ENCODE measurements at places on chromosomes 5 and 9.

DNA sequence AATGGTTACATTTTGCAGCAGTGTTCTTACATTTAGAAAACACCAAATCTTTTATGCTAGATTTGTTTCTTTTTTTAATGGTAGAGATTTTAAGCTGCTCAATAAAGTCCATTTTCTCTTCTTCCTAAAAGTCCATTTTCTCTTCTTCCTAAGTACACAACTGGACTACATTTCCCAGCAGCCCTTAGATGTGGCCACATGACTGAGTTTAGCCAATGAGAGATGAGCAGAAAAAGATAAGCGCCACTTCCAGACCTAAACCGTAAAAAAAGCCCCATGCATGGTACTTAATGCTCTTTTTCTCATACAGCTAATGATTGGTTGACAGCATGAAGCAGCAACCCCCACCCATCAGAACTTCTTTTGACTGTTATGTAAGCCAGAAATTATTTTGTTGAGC lies 206.7 kb downstream of the FAM114A2 start:
- DNase-seq: no peak

DNA sequence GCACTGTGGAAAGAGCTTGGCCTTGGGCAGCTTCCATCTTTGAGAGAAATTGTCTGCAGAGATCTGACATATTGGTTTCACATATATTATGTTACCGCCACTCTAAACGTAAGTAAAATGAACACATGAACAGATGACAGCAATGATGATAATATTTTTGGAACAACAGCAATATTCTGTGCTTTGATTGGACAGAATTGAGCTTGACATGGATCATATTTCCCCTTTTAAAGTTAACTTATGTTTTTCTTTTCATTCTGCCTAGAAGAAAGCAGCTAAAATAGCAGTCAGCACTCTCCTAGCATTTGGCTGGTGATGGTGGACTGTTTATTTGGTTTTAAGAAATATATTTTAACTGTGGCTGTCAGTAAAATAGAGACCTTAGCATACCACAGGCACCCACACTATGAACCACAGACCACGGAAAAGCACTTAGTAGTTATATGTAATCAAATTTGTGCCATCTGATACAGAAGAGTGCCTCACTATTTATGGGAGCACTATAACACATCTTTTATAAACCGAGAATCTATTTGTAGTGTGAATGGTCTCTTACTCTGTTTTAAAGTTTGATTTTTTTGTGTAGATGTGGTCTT lies 1.8 kb upstream of the CFAP95 start:
- no peak for DNase-seq

DNA sequence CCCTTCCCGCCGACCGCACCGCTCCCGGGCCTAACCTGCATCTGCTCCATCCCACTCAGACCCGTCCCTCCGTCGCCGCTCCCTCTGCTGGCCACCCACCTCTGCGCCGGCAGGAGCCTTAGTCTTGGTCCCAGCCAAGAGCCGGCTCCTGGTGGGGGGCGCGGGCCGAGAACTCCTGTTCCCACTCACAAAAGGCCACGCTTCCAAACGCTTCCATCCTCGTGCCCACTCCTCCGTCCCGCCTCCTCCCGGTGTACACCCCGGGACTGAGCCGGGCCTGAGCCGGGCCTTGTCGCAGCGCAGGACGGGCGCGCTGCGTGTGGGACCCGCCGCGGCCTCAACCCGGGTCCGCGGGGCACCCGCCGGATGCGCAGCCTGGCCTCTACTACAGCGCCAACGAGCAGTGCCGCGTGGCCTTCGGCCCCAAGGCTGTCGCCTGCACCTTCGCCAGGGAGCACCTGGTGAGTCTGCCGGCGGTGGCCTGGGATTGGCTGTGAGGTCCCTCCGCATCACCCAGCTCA lies 7.5 kb downstream of the ADAMTS13 start:
- DNase-seq: no peak

GRCh38 chr9:92276331-92277032 lies 17.0 kb downstream of the IARS1 start:
- DNase-seq: no peak

GRCh38 chr5:61969347-61969746 lies 336.7 kb upstream of the KIF2A start:
- DNase-seq: no peak

DNA sequence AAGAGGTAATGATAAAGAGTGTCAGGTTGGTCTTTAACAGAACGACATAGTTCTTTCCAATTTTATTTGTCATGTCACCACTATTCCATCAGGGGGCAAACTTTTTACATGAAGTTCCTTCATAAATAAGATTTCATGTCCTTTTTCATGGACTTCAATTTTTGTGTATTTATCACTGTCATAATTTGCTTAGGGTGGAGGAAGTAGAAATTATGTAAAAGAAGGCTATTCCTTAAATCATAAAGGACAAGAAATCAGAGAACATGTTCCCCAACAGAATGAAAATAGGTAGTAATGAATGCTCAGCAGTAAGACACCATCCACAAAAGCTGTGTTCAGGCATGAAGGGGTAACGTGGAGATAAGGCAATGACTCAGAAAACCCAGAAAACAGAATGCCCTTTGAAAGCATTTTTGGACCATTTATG lies 72.7 kb downstream of the ZFAND5 start:
- DNase-seq: peak; percentile 21

DNA sequence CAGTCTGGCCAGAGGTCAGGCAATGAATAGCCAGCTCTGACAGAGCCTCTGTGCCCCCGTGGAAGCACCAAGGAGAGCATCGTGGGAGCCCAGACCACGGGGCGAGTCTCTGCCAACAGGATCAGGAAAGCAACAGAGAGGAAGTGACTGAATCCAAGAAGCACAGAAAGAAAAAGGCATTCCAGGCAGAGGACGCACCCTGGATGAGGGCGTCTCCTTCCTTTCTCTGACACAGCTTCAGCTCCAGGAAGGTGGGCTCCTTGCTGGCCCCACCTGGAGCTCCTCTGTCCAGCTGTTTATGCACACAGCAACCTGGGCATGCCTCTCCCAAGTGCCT lies 16.6 kb downstream of the HK3 start:
- no peak for DNase-seq

- no peak for DNase-seq
Observed at GRCh38 chr5:126981701-126982100, 48.7 kb downstream of the MARCHF3 start.

- DNase-seq: peak; percentile 17
Observed at GRCh38 chr5:59380350-59380951, 513.1 kb downstream of the PDE4D start.

DNA sequence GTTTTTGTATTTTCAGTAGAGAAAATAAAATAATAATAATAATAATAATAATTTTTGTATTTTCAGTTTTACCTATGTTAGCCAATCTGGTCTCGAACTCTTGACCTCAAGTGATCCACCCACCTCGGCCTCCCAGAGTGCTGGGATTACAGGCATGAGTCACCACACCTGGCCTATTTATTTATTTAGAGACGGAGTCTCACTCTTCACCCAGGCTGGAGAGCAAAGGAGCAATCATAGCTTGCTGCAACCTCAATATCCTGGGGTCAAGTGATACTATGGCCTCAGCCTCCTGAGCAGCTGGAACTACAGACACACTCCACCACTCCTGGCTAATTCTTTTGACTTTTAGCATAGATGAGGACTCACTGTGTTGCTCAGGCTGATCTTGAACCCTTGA lies 167.5 kb downstream of the TLE1 start:
- DNase-seq: no peak

DNA sequence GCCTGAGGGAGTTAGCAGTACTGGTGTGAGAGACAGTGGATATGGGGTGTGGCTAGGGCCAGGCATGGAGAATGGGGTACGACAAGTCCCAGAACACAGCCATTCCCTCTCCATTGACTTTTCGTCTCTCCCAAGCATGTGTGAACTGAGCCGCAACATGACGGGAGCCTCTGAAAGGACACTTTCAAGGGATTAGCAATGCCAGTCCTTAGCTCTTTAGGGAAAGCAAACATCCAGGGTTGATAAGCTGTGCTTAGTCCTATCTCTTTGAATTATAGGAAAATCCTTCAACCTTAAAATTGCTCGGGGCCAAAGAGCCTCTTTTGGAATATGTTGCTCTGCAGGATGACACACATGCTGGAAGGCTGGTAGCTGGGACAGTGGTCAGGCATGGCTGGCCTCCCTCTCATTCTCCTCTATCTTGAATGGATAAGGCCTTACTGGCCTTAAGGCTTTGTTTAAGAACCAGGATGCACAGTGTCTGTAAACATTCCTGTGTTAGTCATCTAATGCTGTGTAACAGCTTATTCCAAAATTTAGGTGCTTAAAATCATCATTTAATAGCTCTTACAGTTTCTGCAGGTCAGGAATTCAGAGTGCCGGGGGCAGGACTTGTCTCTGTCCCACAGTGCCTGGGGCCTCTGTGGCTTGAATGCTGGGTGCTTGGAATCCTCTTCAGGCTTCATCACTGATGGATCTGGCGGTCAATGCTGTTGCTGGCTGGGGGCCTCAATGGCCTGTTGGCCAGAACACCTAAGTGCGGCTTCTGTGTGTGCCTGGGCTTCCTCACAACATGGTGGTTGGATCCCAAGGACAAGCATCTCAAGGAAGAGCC lies 95.3 kb downstream of the PTTG1 start:
- no peak for DNase-seq

GRCh38 chr5:111720333-111720890 lies 36.6 kb downstream of the NREP start:
- no peak for DNase-seq

- no peak for DNase-seq
Observed at GRCh38 chr5:171893290-171893886, 107.8 kb downstream of the SMIM23 start.

DNA sequence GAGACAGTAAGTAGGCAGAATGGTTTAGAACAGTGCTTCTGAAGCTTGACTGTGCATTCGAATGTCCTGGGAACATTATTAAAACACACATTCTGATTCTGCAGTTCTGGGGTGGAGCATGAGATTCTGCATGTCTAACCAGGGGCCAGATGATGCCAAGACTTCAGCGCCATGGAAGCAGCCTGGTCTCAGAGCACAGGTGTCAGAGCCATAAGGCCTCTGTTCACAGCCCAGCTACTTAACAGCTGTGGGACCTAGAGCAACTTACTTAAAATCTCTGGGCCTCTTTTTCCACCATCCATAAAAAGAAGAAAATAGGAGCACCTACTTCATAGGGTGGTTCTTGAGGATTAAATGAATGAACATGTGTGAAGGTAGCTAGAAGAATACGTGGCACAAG lies 84.0 kb downstream of the GNAQ start:
- no peak for DNase-seq

DNA sequence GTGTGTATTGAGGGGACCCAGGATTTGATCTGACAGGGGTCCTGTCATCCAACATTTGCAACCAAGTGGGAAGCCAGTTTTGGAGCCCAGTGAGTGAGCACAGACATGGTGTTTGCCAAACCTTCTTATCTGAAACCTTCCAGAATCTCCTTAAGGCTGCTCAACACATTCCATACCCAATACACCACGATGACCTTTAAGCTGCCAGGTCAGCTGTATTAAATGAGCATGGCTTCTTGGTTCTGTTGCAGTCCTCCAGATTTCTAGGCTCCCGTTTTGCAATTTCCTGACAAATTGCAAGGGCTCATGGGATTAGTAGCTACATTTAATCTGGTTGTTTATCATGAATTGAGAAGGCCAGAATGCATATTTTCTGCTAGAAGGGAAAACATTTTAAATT lies 124.2 kb upstream of the ATP10B start:
- no peak for DNase-seq

GRCh38 chr5:14426521-14426920 lies 155.1 kb upstream of the OTULINL start:
- DNase-seq: no peak

DNA sequence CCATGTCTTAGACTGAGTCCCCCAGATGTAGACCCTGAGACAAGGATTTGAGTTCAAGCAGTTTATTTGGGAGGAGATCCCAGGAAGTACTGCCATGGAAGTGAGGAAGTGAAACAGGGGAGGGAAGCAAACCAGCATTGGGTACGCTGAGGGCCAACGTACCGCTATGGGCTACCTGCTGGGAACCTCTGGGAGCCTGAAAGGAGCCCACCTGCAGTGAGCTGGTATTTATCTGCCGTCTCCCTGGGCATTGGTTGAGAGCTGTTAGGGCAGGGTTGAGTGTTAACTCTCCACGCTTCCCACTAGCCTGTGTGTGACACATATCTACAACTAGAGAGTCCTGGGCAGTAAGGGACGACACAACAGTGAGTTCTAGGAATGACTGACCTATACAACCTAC lies 131.6 kb upstream of the SLC24A2 start:
- DNase-seq: no peak

DNA sequence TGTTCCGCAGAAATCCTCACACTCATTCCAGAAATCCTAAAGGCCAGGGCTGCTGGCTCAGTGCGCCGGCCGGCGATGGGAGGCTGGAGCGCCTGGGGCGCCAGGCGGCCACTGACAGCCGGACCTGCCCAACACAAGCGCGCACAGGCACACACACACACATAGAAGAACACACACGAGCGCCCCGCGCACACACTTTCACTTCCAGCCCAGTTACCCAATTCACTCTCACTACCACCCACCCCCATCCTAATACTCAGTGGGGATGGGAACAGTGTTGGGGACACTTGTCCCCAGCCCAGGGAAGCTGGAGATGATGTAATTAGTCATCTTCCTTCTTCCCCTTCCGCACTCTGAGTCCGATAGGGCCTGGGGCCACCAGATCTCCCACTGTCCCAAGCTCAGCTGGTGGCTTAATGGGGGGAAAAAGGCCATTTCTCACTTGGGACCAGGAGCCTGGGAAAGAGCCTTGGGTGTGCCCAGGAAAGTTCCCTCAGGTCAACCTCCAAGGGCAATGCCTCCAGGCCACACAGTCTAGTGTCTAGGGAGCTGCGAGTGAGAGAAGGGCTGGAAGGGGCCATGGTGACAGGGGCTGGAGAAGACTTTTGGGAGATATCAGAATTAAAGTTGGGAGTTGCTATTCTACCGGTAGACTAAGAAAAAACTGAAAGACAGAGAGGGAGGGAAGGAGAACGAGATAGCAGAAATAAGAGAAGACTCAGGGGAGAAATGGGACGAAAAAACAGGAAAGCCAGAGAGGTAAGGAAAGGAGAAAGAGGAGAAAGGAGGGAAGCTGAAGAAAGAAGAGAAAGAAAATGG lies 1.7 kb downstream of the EBF1 start:
- no peak for DNase-seq

DNA sequence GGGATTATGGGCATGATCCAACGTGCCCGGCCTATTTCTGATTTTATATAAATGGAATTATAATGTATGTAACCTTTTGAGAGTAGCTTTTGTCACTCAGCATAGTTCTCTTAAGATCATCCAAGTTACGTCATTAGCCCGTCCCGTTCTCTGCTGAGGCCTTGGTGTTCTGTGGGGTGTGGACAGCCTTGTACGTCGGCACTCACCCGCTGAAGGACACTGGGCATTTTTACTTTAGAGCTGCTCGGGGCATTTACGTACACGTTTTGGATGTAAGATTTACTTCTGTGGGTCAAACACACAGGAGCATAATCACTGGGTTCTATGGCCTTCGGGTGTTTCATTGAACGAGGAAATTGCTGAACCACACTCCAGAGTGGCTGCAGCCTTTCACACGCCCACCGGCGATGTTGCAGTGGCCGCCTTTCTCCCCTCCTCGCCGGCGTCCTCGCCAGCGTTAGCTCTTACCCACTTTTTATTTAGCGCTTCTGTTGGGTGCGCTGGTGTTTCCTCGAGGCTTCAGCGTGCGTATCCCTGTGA lies 101.8 kb downstream of the EHMT1 start:
- no peak for DNase-seq

GRCh38 chr5:83957188-83957587 lies 236.5 kb upstream of the HAPLN1 start:
- DNase-seq: no peak

Data from CD4-positive, alpha-beta T cell treated with Interleukin-6 at 100 ng/mL for 8 hours (primary cell).